ENCODE measurements at places on chromosomes 5 and 9.
A peak's percentile ranks its signal among the peaks of the same experiment; 100 is the strongest.

- no peak for DNase-seq
Measured at GRCh38 chr5:94173100-94173499, 431.7 kb upstream of the POU5F2 start.

GRCh38 chr9:17942498-17942897 lies 363.6 kb downstream of the SH3GL2 start:
- no peak for DNase-seq

DNA sequence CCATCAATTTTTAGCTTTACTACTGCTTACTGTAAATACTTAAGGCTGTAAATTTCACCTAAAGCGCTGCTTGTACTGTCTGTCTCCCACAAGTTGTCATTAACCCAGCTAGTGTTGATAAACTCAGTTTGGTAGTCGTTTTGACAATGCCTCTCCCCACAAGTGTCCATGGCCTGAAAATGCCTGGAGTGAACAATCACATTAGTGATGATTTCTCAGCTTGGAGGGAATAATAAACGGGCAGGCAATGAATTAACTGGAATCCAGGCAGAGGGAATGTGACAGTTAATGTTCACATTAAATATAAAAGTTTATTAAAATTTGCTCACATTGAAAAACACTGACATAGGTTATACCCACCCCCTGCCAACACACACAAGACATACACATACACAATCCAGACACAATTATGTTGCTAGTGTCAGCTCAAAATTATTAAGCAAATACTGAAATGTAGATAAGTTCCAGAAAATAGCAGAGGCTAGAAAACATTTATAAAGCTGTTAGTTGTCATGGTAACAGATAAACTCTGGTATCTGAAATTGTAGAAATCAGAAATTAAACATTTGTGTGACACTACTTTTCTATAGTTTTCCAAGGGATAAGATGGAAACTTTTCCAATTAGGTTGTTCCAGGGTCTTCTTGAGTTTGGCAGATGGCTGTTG lies 341.9 kb downstream of the DIRAS2 start:
- DNase-seq = no peak

GRCh38 chr9:37988041-37988440 lies 81.0 kb downstream of the SHB start:
- no peak for DNase-seq

DNA sequence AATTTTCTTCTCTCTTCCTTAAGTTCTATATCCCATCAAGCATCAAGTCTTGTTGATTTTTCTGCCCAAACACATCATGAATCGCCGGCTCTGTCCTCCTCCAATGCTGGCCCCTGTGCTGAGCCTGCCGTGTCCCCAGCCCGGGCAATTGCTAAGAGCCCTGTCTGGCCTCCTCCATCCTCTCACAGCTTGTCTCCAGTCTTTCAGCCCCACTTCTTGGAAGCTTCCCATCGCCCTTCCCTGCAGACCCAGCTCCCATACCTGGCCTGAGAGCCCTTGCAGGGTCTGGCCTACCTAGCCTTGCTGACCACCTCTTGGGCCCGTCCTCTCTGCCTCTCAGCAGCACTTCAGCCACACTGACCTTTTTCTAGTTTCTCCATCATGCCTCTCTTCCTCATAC lies 61.9 kb downstream of the COL15A1 start:
- no peak for DNase-seq

DNA sequence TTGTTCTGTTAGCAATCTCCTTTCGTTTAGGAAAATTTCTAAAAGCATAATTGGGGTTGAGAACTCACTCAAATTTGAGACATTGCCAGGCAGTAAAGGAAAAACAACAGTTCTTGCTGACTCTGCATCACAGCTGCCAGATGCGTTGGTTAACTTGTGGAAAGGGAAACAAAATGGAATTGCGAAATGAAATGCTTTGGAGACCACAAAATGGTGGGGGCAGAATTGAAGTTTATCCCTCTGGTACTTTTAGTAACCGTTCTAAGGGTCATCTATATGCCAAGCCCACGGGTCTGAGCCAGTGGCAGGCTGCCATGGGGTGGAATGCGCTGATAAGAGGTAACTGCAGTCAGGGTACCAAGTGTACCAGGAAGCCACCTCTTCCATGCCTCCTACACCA lies 28.6 kb upstream of the SELENOP start:
- peak; percentile 67 for DNase-seq

- DNase-seq = no peak
Measured at GRCh38 chr5:101585366-101585765, 682.3 kb upstream of the ST8SIA4 start.

GRCh38 chr9:93712896-93713295 lies 136.5 kb downstream of the PHF2 start:
- no peak for DNase-seq

DNA sequence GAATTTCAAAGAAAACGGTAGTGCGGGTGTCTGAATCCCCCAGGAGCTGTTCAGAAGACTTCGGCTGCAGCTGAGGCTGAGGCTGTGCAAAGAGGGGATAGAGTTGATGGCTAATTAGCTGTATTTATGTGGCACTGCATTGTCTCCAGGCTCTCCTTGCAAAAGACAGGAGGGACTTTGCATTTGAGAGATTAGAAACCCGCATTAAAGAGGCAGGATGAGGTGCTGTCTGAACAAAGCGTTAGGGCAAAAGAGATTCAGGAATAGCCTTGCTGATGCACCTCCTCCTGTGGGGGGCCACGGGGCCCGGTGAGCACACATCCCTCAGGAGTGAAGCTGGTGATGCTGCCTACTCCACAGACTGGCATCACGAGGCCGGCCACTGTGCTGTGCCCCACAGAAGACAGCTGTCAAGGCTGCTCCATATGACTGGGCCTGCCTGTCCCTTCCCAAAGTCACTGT lies 343.6 kb upstream of the DAP start:
- no peak for DNase-seq

- no peak for DNase-seq
Measured at GRCh38 chr9:135901826-135902225, 5.5 kb downstream of the CAMSAP1 start.

DNA sequence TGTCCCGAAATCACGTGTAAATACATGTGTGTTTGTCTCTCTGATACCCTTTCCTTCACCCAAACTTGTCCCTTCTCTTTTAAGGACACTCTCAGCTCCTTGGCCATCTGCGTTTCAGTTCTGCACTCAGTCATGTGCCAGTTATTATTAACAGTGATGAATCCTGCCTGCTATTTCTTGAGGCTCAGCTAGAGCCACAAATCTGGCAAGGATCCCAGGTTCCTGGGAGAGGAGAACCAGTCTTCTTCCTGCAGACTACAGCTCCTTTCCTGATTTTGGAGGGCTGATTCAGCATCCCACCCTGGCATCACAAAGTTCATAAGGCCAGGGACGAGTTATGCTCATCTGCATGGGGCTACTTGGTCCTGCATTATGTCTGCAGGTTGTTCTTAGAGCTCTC lies 5.6 kb downstream of the MAMDC2 start:
- peak; percentile 76 for DNase-seq

DNA sequence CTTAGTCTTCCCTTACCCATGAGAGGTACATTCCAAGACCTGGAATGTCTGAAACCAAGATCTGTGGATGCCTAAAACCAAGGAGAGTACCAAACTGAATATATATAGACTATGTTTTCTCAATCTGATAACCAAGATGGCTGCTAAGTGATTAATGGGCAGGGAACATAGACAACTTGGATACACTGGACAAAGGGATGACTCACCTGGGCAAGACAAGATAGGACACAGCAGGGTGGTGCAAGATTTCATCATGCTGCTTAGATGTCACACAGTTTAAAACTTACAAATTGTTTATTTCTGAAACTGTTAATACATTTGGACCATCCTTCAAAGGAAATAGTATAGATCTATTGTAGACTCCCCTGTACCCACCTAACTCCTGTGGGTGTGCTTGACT lies 130.9 kb downstream of the HTR1A start:
- no peak for DNase-seq

DNA sequence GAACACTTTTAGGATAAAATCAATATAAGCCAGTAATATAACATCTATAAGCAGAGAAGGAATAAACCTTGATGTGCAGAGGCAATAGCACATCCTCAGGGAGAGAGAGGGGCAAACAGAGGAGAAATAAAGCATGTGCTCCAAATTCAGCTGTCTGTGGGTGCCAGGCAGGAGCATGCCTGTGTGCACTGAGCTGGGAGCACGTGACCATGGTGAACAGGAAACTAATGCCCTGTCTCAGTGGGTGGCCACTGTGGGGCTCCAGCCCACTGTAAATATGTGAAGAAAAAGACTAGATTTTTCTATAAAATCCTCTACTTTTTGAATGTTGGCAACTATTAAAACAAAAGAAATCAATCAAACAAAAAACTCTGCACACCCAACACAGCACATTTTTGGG lies 55.3 kb downstream of the FYB1 start:
- DNase-seq = no peak

DNA sequence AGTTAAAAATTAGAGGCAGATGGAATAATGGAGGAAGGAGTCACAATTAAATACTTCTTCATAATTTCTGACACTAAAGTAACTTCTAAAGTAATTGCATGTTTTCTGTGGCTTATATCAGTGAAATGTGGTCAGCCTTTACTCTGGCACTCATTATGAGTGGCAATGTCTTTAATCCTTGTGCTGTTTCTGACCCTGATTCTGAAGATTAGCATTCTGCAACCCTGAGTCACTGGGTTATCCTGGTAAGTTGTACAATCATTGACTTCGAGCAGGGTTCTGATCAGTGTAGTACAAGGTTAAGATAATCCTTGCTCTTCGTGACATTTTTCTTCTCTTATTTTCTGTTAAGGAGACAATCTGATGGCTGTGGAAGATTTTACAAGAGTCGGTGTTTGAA lies 379.4 kb upstream of the RORB start:
- DNase-seq = no peak

GRCh38 chr9:114921171-114921570 lies 9.2 kb downstream of the TNFSF8 start:
- no peak for DNase-seq

DNA sequence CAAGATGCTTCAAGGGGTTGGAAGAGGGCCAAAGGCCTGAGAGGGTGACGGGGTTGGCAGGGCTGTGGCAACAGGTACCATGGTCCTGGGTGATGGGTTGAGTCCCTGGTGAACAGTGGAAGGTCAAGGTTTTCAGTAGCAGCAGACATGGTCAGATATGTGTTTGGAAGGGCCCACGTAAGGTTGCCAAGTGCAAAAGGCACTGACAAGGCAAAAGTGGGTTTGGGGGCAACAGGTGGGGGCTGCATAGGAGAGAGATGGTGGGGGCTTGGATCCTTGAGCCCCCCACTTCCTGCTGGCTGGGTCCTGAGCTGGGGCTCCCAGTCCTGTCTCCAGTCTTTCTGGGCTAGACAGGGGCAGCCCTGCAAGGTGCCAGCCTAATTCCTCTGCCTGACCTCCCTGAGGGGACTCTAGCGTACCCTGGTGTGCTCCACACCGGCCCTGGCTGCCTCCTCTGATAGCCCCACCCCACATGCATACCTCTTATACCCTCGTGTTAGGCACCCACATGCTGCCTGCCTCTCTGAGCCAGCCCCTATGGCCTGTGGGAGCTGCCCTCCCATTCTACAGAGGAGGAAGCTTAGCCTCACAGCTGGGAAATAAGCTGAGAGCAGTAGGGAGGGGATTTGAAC lies 20.9 kb upstream of the NSD1 start:
- no peak for DNase-seq

GRCh38 chr5:43416803-43417394 lies 4.7 kb upstream of the CCL28 start:
- DNase-seq = no peak

DNA sequence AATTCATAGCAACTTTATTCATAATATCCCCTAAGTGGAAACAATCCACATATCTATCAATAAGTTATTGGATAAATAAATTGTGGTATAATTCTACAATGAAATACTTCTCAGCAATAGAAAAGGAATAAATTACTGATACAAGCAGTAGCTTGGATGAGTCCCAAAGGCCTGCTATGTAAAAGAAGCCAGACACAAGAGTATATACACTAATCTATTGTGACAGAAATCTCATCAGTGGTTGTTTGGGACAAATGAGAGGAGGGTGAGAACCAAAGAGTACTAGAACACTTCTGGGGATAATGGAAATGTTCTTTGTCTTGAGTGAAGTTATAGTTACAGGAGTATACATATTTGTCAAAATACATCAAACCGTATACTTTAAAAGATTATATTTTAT lies 119.3 kb downstream of the SNCAIP start:
- no peak for DNase-seq

DNA sequence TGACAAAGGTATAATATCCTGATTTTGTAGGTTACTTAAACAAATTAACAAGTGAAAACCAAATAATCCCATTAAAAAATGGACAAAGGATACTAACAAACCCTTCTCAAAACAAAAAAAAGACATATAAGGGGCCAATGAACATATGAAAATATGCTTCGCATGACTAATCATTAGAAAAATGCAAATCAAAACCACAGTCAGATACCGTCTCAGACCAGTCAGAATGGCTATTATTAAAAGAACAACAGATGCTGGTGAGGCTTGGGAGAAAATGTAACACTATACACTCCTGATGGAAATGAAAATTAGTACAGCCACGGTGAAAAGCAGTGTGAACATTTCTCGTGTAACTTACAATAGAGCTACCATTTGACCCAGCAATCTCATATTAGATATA lies 1542.2 kb upstream of the CDH9 start:
- DNase-seq = no peak

DNA sequence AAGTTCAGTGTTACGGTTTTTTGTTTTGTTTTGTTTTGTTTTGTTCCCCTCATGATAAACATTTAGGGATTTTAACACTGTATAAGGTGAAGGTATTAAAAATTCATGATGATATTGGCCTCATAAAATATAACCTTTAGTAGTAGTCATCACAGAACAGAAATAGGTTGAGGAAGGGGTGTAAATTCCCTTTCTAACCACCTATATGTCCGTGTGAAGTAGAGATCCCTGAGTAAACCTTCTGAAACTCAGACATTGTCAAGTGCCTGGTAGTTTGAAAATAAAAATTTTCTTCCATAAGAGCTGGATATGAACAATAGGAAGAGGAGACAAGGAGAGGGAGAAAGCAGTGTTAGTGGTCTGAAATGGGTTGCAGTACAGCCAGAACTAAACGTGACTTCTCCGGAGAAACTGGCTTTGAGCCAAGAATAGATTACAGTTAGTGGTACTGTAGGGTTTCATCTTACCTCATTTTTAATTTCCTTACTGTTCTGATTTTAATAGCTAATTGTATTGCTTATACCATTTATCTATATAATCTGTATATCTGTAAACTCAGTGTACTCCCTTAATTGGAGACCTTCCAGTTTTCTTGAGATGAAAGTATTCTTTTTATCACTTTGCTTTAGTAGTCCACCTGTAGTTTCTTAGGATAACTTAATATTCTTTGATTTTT lies 18.3 kb downstream of the UGCG start:
- no peak for DNase-seq
